ENCODE measurements at places on chromosomes 16 and 17.
A peak's percentile ranks its signal among the peaks of the same experiment; 100 is the strongest.

- no peak for DNase-seq
Observed at GRCh38 chr16:81175325-81175891, 63.1 kb upstream of the BCO1 start.

DNA sequence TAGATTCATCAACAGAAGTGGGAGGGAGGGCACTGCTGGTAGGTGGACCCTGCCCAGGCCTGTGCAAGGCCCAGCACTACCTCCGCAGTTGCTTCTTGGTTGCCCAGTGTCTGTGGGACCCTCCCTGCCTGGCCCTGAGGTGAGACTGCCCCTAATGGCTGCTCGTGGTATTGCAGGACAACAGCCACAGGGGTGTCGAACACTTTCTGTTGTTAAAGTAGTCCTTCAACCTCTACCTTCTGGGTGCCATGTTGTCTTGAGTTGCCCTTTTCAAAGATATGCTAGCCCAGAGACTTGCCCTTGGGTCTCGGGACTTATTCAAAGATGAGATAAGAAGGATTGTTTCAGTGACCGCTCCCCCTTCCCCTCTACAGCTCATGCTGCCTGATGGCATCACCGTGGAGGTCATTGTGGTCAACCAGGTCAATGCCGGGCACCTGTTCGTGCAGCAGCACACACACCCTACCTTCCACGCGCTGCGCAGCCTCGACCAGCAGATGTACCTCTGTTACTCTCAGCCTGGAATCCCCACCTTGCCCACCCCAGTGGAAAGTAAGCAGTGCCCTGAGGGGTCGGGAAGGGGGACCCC, 29.1 kb downstream of the AKAP1 start:
- DNase-seq, result peak; percentile 81

- DNase-seq, result no peak
Observed at GRCh38 chr17:538181-538973, 176.3 kb downstream of the VPS53 start.

GRCh38 chr17:74368341-74369081, 1.2 kb downstream of the GPR142 start:
- DNase-seq, result peak; percentile 90

- DNase-seq, result peak; percentile 87
Observed at GRCh38 chr17:2064980-2065785, 10.3 kb downstream of the HIC1 start.

- peak; percentile 24 for DNase-seq
Observed at GRCh38 chr17:79627184-79627765, 16.4 kb upstream of the RBFOX3 start.

- DNase-seq, result peak; percentile 60
Observed at GRCh38 chr17:7177954-7178477, 1.2 kb downstream of the ASGR1 start.

DNA sequence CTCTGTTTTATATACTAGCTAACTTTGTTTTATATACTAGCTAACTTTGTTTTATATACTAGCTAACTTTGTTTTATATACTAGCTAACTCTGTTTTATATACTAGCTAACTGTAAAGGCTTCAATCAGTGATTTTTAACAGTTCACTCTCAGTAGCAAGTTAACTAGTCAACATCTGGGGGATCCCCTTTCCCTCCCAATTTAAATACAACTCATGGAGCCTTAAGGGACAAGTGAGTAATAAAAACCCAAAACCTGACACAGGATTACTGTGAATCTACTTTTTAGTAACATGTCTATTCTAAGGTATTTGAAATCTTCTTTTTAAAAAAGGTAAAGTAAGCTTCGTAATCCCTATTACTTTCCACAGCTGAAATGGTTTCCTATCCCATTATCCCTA, 32.2 kb downstream of the FAM222B start:
- no peak for DNase-seq

- no peak for DNase-seq
Observed at GRCh38 chr16:55498101-55498500, 10.8 kb upstream of the LPCAT2 start.

DNA sequence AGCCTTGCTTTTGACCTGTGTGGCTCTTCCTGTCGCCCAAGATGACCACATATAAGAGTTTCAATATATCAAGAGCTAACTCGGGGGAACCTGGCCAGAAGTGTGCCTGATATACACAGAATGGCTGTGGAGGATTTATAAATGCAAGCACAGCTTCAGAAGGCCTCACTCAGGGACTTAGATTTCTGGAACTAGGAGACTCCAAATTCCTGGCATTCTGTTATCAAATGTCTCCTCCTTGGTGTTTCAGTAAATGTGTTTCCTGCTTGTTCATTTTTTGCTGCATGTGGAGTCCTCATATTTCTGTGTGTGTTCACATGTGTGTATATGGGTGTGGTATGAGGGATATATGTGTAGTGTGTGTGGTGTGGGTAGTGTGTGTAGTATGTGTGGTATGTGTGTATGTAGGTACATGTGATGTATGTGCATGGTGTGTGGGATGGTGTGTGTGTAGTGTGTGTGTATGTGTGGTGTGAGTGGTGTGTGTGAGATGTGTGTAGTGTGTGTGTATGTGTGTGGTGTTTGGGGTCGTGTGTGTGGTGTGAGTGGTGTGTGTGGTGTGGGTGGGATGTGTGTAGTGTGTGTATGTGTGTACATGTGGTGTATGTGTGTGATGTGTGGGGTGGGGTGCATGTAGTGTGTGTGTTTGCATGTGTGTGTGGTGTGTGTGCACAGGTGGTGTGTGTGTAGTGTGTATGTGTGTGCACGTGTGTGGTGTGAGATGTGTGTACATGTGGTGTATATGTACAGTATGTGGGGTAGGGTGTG, 981 bp upstream of the CD300H start:
- DNase-seq, result no peak

GRCh38 chr17:42413464-42414040, 9.5 kb downstream of the CAVIN1 start:
- DNase-seq, result no peak

DNA sequence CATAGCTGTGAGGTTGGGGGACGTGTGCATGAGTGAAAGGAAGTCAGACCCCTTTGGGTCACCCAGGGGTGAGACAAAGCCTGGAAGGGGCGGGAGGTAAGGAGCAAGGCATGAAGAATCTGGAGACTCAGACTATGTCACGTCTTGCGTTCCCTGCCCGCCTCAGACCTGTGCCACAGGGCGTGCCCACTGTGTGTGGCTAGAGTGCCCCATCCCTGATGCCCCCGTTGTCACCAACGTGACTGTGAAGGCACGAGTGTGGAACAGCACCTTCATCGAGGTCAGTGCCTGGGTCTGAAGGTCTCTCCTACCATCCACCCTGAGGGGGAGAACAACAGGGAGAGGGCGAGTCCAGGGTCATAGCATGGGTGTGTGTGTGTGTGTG, 15.1 kb upstream of the PDK2 start:
- DNase-seq, result no peak

DNA sequence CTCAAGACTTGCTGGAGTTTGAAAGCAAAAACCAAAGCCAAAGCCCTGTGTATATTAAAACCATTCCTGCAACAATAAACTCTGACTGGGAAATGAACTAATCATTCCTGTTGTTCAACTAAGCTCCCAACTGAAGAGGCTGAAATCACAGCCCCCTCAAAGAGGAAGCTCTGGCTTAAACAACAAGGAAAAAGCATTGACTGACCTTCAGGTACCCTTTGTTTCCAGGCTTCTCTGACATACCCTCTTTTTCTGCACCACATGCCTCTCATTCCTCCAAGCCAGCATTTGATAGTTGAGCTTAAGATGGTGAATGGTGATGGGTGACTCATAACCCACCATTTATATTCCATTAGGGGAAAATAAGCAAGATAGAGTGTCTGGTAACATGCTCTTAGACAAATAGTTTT, 470.9 kb upstream of the SOX9 start:
- DNase-seq, result no peak

DNA sequence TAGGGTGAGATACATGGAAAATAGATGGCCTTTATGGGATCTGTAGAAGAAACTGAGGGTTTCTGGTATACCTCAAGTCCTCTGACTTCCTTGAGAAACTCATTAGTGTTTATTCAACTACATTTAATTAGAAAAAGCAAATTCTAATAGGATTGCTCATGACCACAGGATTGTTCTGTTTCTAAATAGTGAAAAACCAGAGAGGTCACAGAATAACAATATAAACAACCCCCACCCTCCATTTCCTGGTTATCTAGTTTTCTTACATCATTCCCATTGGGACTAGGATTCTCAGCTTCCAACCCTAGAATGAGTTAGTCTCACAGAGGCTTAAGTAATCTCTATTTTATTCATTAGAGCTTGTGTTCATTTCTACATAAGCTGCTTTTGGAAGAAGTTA, 30.0 kb downstream of the SF3B3 start:
- DNase-seq, result no peak

DNA sequence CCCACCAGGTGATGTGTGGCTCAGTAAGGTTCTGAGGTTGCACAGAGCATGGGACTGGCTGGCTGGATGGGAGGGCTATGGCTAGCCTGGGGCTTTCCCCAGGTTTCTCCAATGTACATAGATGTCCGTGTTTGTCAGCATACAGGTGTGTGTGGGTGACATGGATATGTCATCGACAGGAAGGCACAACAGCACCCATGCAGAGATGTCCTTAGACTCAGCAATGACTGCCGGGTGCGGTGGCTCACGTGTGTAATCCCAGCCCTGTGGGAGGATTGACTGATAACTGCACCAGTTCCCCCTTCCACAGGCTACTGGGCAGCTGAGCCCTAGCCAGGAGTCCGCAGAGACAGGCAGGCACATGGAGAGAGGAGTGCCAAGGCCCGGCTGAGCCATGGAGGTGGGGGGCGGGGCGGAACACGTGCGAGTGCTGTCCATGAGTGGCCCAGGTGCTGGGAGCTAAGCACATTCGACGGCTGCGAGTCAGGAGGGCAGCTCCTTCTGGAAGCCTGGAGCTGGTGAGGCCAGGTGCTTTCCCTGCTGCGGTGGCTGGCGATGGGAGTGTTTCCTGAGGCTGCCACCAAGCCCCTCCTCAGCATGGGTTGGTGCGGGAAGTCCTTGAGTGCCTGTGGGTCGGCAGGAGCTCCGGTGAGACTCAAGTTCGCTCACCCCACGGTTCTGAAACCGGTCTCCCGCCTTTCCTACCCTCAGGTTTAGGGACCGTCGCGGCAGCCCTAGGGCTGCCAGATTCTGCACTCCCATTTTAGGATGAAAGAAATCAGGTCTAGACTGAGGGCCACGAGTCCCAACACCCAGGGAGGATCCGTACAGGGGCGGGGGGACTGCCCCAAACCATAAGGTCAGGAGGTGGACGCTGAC, 858 bp upstream of the ASPSCR1 start:
- no peak for DNase-seq

DNA sequence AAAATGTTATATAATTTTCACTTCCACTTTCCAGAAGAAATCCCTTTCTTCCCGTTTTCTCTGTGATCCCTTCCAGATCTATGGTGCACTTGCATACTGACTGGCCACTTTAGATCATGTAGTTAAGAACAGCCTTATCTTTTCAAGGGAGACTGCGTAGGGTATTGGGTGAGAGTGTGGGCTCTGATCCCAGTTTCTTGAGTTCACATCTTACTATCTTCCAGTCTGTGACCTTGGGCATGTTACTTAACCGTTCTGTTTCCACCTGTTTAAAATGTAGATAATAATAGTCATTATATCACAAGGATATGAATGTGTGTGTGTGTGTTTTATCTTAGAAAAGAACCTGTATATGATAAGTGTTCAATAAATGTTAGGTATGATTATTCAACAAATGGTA, 83.7 kb downstream of the TANGO6 start:
- DNase-seq, result no peak

GRCh38 chr17:5011928-5012327, 14.2 kb downstream of the KIF1C start:
- no peak for DNase-seq

DNA sequence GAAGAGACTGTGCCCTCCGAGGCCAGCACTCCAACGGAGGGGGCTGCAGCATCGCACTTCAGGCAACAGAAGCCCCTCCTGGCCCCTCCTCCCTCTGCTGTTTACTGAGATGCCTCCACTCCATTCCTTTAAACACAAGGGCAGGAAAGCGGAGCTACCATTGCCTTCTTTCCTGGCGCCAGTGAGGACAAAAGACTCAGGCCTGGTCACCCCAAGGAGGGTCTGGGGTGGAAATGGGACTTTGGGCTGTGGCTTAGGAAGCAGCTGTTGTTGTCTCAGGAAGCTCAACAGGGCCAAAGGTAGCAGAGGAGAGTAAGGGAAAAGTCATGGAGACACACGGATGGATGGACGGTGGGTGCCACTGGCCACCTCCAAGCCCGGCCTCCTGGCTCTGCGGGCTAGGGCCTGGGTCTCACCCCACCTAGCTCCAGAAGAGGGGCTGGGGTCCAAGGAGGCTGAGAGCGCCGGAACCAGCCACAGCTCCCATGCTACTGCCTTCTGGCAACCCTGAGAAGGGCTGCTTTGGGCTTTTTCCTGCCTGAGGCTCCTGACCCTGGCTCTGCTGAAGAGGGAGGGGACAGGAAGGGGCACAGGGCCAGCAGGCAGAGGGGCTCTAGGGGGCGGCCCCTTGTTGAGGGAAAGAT, 11.1 kb downstream of the CD300LG start:
- DNase-seq, result no peak

DNA sequence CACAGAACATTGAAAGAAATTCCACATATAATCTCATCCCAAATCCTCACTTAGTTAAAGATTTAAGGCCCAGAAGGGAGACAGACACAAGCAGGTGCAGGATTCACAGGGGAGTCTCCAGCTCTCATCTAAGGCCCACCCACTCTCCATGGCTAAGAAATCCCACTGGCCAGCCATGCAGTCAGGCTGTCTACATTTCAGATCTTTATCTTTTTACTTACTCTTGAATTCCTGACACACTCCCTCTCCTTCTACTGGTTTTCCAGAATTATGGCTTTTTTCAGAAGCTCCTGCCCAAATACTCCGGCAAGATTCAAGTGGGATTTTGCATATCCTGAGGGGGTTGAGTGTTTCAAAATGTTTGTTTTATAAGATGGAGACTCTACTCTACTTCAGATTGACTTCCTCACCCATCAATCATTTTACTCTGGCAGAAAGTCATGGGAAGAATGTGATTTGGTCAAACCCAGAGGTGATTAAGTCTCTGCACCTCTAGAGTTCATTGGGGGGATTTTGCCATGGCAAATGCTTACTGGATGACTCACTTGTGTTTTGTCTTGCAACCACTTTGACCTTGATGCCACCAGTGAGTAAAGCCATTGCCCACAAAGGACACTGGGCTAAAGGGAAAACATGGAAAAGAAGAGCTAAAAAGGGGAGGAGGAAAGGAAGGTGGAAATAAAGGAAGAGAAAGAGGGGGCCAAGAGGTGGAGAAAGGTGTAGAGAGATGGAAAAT, 688.8 kb upstream of the SALL1 start:
- no peak for DNase-seq

DNA sequence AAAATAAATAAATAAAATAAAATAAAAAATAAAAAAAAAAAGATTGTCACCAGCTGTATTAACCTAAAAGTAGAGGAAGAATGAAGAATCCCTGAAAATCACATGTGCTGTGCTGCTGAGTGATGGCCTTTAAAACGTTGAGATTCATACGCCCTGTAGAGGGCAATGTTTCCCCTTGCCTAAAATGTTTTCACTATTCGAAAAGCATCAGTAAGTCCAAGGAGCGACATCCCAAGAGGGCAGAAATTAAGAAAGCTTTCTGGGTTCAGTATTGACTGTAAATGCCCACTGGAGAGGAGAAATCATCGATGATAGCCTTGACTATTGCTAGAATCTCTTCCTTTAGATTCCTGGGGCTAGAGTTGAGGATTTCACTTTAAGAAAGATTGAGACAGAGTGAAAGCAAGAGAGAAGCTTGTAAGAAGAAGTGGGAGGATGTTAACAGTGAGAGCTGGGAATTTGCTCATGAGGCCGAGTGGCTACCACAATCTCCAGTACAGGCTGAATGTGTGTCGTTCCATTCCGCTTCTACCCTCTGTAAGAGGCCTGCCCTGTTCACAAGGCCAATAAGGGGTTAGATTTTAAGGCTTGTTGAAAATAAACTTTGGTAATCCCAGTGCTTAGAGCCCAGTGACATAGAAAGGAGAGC, 170.8 kb upstream of the FAM20A start:
- DNase-seq, result no peak
